GM13977 (cell line): ENCODE measurements at places on chromosomes 16 and 17.

DNA sequence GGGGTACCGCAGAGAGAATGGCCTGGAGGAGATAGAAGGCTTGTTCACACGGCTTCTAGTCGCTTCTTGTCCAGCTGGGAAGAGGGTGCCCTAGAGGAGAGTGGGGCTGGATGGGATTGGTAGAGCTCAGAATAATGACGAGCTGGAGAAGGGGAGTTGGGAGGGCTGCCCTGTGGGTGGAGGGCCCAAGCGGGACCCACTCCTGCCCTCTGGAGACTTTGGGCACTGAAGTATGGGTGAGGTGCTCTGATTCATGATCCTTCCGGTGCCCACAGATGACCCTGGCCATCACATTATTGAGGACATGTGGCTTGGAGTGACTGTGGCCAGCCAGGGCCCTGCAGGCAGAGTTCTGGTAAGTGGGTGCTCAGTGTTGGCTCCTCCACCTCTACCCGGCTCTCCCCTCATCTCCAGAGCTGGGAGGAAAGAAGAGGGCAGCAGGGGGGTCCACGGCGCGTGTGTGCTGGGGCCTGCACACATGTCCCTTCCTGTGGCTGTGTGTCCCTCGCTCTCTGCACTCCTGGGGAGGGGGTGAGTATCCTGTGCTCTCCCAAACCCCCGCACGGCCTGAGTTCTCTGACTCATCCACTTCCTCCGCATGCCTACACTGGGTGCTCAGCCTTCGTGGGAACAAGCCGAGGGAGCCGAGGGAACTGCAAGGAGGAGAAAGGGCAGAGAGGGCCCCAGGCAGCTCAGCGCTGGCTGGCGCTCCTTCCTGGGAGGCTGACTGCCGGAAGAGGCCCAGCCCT, 8.5 kb downstream of the ITGA3 start:
- no peak for DNase-seq

DNA sequence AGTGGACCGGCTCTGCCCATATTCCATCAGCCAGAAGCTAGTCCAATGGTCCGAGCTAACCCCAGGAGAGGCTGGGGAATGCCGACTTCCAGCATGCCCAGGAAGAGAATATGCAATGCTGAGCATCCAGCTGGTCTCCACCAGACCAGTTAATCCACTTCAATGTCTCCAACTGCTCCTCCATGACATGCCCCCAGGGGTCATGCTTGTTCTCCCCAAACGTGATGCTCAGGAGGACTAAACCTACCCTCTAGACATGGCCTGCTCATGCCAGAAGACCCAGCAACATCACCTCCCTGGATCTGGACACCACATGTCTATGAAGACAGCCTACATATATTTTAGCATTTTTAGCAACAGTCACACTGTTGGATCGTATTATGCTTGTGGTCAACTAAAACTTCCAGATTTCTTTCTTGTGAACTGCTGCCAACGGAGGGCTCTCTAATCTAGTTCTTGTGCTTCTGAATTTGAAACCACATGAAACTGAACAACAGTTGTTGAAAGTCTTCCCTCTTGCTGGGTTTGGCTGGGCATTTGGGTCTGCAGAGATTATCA, 245.1 kb downstream of the SOX9 start:
- no peak for DNase-seq

- DNase-seq: no peak
These were observed 2.8 kb upstream of the PPP1R27 start for GRCh38 chr17:81837641-81838040.

- no peak for DNase-seq
These were observed 37.5 kb downstream of the SPECC1 start for GRCh38 chr17:20046629-20047028.

- no peak for DNase-seq
These were observed 242.4 kb downstream of the ZFHX3 start for GRCh38 chr16:72805486-72805885.

DNA sequence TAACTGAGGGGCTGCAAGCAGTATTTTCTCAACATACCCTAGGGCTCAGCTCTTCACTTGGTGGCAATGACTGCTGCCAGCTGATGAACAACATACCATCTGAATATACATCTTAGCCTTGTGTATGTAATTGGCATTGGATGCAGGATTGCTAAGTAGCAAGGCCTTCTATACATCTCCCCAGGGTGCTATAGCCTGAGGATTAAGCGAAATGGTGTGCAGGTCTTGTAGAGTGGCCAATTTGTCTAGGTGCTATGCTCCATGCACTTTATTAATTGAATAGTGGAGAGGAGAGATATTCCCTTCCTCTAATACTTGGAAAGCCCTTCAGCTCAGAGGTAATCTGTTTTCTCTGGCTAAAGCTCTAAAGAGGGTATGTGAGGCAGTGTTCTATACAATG, 71.9 kb downstream of the KIF2B start:
- DNase-seq: no peak

GRCh38 chr16:57626420-57627170, 1.8 kb upstream of the ADGRG1 start:
- no peak for DNase-seq

DNA sequence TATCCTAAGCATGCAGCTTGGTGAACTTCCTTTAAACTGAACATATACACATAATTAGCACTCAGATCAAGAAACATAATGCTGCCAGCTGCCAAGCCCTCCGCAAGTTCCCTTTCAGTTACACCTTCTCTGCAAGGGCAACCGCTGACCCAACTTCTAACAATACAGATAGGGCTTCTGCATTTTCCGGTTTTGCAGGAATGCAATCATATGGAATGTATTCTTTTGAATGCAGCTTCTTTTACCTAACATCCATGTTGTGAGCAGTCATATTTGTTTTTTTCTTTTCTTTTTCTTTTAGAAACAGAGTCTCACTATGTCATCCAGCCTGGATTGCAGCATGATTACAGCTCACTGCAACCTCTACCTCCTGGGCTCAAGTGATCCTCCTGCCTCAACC, 110.7 kb downstream of the GSG1L start:
- DNase-seq: no peak

- DNase-seq: no peak
These were observed 1.8 kb downstream of the KRT15 start for GRCh38 chr17:41516830-41517283.

GRCh38 chr17:20157001-20157310, 147.8 kb downstream of the SPECC1 start:
- no peak for DNase-seq

DNA sequence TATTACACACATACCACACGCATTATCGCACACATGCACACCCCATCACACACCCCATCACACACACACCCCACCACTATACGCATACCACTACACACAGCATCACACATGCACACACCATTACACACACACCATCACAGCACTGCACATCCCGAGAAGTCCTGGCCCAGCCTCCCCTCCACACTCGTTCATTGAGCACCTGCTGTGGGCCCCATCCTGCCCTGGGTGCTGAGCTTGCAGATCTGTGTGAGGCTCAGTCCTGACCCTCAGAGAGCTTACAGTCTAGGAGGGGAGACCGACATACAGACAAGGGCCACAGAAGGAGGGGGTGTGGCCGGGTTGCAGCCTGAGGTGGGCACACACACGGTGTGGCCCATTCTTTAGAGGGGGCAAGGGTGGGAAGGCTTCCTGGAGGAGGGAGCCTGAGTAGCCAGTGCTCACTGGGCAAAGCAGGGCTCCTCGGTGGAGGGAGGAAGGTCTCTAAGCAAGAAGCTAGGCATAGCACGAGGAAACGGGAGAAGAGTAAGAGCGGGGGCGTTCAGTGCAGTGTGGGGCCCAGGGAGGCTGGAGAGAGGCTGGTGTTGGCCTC, 206.6 kb downstream of the NTN1 start:
- DNase-seq: no peak

DNA sequence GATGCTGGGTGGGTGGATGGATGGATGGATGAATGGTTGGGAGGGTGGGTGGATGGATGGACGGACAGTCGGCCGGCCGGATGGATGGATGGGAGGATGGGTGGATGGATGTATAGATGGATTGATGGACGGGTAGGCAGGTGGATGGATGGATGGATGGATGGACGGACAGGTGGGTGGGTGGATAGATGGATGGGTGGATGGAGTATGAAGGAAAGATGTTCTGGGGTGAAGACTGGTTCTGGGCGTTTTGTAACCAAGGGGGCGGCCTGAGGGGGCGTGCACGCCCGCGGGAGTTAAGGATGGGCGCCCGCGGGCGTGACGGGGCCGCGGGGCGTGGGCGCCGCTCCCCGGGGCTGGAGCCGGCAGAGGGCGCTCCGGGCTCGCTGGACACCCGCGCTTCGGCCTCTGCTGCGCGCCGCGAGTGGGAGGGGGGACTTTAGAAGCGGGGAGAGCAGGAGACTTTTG, at the start of gene NECAB2:
Gene NECAB2, plus strand, starts transcription at position 407 of the 468 bp plus-strand sequence. CDS start 405 bp downstream, outside the sequence.
- peak; percentile 89 for DNase-seq

DNA sequence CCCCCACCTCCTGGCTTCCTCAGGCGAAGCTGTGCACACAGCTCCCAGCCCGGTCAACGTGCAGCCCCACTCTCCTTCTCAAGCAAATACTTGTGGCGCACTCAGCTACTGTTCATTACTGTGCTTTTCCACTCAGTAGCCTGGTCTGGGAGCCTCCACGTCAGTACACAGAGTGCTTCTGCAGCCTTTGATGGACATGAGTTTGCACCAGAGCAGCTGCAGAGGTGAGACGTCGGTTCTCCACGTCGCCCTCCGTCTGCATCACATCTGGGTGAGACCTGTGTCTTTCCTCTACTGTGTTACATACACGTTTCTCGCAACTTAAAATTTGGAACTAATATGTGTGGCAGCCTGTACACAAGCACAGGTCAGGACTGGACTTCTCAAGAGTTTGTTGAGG, 334.3 kb downstream of the C16orf95 start:
- no peak for DNase-seq

GRCh38 chr17:31524926-31525800, 133.7 kb downstream of the RAB11FIP4 start:
- peak; percentile 91 for DNase-seq

DNA sequence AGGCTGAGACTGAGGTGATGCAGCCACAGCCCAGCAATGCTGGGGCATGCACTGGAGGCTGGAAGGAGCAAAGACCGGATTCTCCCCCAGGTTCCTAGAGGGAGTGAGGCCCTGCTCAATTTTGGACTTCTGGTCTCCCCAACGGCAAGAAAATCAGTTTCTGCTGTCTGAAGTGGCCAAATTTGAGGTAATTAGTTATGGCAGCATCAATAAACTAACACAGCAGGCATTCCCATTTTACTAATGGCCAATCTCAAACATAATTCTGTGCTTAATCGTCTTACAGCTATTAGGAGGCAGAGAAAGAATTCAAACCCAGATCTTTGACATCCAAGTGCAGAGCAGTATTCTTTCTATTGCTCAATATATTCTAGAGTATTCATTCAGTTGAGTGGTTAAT, 16.2 kb downstream of the NETO2 start:
- no peak for DNase-seq
